ENCODE measurements at places on chromosomes 3 and 15.

DNA sequence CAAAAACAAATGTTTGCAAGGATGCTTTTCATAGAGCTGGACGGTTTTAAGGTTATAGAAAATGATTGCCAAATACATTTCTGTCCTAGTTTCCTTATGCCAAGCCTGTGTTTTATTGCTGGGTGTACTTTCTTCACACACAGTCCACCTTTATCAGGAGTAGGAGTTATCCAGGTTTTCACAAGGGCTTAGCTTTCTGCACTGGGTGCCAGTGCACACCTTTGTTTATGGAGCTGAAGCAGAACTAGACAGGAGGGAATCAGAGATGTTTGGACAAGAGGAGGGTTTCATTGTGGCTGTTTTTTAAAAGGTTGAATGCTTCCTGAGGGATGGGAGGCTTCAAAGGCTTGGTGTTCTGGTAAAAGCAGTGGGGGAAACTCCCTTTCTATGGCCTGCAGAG, 29.5 kb upstream of the FAM3D start:
- no peak for DNase-seq

DNA sequence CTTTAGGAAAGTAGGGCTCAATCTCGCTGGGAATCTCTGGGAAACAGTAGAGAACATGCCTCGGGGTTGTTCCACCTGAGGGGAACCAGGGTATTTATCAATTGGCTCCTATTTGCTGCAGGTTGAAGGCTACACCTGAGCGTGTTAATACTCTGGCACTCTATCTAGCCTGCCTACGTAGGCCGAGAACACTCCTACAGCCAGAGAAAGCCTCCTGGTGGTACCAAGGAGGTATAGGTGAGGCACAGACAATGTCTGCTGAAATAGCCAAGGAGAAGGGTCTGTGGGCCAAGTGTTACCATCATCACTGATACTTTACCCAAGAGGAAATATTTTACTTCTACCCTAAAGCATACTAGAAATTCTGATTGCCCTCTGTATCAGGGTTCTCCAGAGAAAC, 341.0 kb upstream of the UBE2E2 start:
- no peak for DNase-seq

DNA sequence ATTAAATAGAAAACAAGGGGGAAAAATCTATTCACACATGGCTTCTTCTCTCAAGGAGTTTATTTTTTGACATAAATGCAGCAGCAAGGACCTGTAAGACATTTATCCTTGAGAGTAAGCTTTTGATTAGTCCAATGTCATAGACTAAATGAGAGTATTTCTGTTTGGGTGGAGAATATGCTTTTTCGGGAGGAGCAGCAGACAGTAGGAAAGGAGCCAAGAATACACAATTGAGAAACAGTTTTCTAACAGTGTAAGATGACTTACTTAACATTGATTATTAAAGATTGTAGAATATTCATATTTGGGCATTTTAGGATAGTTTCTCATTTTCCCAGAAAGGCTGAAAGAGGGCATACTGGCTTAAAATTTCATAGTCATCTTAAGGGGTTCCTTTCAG, 65.9 kb upstream of the PAQR5 start:
- DNase-seq, result no peak

DNA sequence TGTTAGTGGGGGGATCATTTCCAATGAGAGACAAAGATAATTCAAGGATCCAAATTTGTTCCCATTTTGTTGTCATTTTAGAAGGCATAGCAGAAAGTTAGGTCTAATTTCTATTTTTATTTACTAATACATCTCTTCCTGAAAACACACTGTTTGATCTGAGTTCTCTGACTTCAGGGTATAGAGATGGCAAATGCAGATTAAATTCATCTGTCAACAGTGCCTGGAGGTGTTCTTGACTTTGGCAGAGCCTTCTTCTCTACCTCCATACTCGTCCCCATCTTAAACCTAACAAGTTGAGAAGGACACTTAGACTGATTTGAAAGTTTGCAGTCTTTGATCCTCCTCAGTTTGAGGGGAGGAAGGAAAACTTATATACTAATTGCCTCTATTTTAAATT, 308.2 kb downstream of the SOX2 start:
- no peak for DNase-seq

DNA sequence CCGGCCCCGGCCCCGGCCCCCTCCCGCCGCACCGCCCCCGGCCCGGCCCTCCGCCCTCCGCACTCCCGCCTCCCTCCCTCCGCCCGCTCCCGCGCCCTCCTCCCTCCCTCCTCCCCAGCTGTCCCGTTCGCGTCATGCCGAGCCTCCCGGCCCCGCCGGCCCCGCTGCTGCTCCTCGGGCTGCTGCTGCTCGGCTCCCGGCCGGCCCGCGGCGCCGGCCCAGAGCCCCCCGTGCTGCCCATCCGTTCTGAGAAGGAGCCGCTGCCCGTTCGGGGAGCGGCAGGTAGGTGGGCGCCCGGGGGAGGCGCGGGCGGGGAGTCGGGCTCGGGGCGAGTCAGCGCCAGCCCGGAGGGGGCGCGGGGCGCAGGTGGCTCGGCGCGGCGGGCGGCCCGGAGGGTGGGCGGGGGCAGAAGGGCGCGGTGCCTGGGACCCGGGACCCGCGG, 352 bp downstream of the CHRD start:
- DNase-seq, result peak; percentile 99

- DNase-seq, result no peak
Observed at GRCh38 chr3:60948488-60948887, 302.8 kb downstream of the FHIT start.

GRCh38 chr3:65795166-65795565, 243.6 kb downstream of the MAGI1 start:
- DNase-seq, result no peak

GRCh38 chr15:51046799-51047449, 47.8 kb downstream of the TNFAIP8L3 start:
- DNase-seq, result no peak

DNA sequence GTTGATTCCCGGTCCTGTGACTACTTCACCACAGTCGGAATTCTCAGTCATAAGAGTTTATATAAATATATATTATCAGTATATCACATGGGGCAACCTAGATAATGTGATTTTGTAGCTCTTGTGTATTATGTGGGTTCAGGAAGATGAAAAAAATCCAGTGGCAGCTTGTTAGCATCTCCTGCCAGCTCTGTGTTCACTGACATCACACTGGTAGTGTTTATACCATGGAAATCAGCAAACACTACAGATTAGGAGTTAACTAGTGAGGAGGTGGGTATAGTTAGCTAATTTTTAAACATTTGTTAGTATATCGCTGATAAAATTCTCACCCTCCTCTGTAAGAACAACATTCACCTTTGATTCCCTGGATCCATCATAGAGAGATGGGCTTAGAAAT, 44.5 kb upstream of the KCNMB2 start:
- no peak for DNase-seq

GRCh38 chr3:106256249-106256957, 387.6 kb upstream of the CBLB start:
- DNase-seq, result no peak

DNA sequence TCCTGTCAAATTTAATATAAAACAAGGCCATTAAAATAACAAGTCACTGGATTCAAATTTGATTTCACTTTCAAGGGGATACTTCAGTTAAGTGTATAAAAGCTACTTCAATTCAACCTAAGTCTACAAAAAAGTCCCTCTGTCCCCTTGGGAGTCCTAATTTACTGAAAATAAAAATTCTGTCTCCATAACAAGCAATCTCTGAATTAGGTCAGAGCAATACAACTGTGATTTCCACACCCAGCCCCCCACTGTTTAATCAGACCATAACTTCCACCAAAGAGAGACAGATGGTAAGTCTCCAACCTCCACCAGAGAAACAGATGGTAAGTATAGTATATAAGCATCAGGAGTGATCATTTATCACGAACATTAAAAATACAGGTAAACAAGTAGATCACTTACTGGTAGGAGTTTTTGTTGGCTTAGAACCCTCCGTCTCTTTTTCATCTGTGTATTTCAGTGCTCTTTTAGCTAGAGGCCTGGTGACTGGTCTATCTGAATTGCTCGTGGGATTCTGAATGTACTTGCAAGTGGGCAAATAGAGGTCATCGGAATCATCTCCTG, 12.1 kb downstream of the SGO1 start:
- no peak for DNase-seq

GRCh38 chr15:82159922-82160321, 102.6 kb downstream of the EFL1 start:
- DNase-seq, result peak; percentile 93

DNA sequence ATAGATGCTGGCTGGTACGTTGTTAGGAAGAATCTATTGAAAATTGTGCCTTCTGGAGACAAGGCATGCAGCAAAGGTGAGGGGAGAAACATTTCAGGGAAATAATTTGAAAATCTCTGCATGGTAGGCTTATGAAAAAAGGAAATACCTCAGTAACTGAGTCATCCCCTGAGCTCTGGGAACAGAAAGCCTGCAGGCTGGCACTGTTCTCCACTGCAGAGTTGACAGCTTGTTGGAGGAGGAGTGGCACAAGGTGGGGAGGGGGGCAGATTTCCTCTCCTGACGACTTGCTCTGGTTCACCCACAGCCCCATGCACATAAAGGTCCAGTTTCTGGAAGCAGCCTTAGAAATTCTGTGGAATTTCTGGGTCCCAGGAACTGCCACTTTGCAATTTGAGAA, 179.4 kb downstream of the ABHD5 start:
- peak; percentile 92 for DNase-seq

DNA sequence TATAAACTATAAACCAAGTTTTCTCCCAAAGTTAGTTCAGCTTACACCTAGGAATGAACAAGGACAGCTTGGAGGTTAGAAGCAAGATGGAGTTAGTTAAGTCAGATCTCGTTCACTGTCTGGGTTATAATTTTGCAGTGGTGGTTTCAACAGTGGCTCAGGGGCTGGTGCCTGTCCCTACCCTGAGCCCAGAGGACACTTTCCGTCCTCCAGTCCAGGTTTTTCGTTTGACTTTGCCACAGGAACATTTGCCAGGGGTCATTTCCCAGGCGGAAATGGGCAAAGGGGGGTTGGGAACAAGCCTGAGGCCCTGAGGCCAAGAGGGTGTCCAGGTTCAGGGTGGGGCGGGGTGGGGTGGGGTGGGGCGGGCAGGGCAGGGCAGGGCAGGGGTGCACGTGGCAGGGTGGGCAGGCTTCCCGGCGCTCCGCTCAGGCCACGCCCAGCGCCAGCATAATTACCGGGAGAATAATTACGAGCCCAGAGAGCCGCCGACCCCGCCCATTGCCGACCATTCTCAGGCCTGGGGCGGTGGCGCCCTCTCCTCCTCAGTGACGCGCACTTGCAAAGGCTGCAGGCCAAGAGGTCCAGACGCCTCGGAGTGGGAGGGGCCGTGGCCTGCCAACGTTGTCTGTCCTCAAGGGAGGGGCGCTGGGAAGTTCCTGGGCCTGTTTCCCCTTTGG, 70.4 kb downstream of the KLF13 start:
- peak; percentile 92 for DNase-seq

GRCh38 chr3:71413572-71413971, 170.0 kb downstream of the FOXP1 start:
- no peak for DNase-seq

DNA sequence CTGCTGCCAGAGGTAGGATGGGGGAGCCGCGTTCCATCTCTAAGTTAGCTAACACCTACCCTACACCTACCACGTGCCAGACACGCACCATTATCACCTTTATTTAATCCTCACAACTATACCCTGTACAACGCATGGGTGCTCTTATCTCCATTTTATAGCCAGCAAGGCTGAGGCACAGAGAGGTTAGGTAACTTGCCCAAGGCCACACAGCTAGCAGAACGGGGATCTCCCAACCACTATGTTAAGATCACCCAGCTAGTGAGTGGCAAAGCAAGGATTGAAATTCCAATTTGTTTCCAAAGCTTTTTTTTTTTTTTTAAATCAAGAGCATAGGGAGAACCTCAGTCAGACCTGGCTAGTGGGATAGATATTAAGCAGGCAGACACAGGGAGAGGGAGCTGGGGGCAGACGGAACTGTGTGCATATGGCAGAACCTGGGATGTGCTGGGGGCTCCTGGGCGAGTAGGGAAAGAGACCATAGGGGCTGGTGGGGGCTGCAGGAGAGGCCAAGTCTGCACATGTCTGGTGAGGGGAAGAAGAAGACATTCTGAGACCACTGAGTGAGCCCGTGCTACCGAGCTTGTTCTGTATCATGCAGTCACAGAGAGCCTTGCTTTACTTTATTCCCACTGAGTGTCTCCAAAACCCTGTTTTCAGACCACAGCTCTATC, 196.3 kb upstream of the TPM1 start:
- DNase-seq, result no peak

DNA sequence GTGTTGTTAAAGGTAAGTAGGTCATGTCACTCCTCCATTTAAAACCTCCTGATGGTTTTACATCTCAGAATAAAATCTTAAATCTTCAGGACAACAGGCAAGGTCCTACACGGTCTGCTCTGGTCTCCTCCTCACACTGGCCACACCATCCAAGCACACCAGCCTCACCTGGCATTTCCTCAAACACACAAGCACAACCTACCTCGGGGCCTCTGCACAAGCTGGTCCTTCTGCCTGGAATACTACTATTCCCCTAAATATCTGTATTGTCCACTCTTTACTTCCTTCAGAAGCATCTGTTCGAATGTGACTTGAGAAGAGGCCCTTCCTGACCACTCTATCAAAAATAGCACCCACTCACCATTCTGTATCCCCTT, 1.8 kb downstream of the GORASP1 start:
- DNase-seq, result peak; percentile 54

DNA sequence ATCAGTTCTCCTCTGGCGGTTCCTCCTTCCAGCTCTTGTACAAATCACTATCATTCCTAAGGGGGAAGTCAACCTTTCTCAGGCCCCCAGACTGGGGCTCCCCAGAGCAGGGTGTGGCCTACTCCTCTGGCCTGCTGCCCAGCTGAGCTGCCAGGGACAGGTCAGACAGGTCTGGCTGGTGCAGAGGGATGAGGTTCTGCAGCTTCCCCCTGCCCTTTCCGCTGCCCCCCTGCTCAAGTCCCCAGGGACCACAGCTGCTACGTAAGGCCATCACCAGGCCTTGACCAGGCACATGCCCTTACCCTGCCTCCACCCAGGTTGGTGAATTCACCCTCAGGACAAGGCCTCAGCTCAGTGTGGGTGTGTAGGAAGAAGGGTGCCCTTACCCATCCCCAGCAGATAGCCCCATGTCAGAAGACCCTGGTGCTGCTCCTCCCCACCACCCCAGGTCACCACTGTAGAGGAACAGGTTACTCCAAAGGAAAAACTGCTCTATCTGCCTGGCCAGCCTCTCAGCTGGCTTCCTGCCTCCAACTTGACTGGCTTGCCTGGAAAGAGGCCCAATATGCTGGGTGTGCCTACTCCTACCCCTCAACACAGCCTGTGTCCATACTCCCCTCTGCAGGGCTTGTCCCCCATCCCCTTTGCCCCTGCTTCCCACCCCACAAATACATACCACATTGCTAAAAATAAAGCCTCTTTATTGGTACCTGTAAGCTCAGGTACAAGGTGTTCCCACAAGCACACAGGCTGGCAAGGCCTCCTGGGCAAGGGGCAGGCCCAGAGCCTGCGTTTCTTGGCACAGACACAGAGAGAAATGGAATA, 12.0 kb downstream of the CSRNP1 start:
- DNase-seq, result no peak

DNA sequence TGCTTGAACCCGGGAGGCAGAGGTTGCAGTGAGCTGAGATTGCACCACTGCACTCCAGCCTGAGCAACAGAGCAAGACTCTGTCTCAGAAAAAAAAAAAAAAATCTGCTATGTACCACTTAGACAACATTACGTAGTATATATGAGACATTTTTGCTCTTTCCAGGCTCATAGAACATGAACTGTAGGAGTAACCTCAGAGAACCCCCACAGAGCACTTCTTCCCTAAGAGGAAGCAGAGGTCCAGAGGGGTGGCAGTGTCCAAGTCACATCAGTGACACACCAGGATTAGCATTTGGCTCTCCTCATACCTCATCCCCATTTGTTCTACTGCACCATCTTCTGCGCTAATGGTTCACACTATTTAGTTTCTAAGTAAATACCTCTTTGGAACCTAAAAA, 33.7 kb downstream of the ARRDC4 start:
- DNase-seq, result no peak

Measured in osteoblast (primary cell).